ENCODE measurements at places on chromosomes 6 and 20. TPM values are rescaled to one million over a fixed set of nuclear protein-coding genes. Genes with fewer than 3 reads are reported as not detected.

CDH22 gene
- total RNA-seq: not detected

ADA gene
- 22.1 TPM for total RNA-seq

CST2 gene
- not detected for total RNA-seq

MEP1A gene
- total RNA-seq: 0.21 TPM

GCLC gene
- total RNA-seq: 67.3 TPM

BPIFB1 gene
- not detected for total RNA-seq

GTSF1L gene
- not detected for total RNA-seq

PSORS1C2 gene
- 0.33 TPM for total RNA-seq

RUNX2 gene
- total RNA-seq: 2.5 TPM

SLC35F1 gene
- total RNA-seq: not detected

Data from airway epithelial cell (primary cell).